ENCODE measurements at places on chromosomes 11 and 22.

GRCh38 chr11:66974724-66975404 lies at the start of gene C11orf86:
Gene C11orf86 (plus strand): TSS chr11:66975304. CDS start chr11:66975363, 59 bp downstream.
- no peak for DNase-seq

GRCh38 chr22:16967453-16968217 lies 40.4 kb downstream of the GAB4 start:
- no peak for DNase-seq

- peak; percentile 84 for DNase-seq
These were observed at the start of gene LDHA for GRCh38 chr11:18394275-18394927. Gene LDHA (plus strand): TSS chr11:18394563. CDS start chr11:18396843, 2,280 bp downstream.

GRCh38 chr11:127632976-127633680 lies 632.6 kb upstream of the KIRREL3 start:
- no peak for DNase-seq

GRCh38 chr11:19073454-19074415 lies 13.2 kb upstream of the MRGPRX2 start:
- no peak for DNase-seq

DNA sequence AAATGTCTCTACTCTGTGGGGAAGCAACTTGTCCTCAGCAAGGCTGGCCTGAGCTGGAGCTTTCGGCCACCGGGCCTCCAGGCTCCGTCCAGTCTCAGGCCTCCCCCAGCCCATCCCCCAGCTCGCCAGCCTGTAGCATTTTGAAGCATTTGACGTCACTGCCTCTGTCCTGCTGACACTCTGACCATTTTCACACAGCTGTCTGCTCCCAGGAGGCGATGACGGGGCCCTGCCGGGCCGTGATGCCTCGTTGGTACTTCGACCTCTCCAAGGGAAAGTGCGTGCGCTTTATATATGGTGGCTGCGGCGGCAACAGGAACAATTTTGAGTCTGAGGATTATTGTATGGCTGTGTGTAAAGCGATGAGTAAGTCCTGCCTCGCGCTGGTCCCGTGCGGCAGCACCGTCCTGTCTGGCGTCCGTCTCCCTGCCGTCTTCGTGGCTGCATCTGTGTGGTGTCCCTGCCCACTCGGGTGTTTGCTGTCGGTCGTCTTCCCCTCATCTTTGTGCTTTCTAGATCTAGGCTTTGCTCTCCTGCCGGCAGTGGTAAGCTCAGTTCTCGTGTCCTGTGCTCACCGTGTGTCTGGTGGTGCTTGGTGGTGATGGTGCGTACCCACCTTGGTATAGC lies 36.1 kb upstream of the ST14 start:
- no peak for DNase-seq

DNA sequence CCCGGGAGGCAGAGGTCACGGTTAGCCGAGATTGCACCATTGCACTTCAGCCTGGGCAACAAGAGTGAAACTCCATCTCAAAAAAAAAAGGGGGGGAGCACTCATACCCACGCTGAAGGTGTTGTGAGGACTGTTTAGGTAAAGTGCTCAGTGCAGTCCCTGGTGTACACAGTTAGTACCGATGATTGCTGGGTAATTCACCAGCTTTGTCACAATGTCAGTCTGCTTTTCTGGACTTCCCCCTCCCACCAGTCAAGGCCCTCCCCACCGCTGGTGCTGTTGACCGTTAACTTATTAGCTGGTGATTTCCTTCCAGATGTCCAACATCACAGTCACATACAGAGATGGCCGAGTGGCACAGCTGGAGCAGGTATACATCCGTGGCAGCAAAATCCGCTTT lies 11.9 kb downstream of the SNRPD3 start:
- no peak for DNase-seq

DNA sequence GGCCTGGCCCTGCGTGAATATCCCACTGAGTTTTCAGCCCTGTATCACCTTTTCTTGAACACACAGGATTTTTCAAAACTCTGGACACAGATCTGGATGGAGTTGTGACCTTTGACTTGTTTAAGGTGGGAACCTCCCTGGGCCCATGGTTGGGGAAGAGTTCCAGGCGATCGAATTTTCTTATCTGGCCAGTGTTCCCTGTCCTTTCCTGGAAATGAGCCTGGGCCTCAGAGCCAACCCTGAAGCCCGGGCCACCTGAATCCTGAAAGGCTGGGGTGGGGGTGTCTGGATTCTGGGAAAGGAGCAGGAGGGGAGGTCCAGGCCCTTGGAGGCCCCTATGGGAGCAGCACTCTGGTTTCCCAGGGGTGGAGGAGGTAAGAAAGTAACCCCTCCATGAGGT lies 29.0 kb downstream of the CAPN1 start:
- no peak for DNase-seq

DNA sequence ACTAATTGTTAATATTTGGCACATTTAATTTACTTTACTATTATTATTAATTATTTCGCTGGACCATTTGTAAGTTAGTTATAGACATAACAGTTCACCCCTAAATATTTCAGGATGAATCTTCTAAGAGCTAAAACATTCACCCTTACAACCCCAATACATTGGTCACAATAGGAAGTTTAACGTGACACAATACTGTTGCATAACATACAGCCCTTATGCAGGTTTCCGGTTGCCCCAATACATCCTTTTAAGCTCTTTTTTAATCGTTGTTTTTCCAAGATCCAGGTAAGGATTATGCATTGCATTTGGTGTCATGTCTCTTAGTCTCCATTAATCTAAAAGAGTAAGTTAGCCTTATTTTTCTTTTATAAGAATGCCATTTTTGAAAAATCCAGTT lies 71.2 kb downstream of the HSD17B12 start:
- no peak for DNase-seq

GRCh38 chr11:102225689-102226568 lies 91.4 kb upstream of the BIRC3 start:
- DNase-seq: no peak

DNA sequence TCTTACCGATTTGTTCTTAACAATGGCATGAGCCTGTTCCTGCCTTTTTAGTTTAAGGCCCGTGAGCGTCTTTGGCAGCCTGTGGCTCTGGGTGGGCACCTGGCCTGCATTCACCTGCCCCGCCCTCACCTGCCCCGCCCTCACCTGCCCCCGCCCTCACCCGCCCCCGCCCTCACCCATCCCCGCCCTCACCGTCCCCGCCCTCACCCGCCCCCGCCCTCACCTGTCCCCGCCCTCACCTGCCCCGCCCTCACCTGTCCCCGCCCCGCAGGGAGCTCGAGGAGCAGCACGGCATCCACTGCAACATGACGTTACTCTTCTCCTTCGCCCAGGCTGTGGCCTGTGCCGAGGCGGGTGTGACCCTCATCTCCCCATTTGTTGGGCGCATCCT lies 14.2 kb downstream of the GATD1 start:
- DNase-seq: no peak

GRCh38 chr11:12110714-12111548 lies 541 bp downstream of the MICAL2 start:
- DNase-seq: no peak

- DNase-seq: no peak
These were observed 1.1 kb downstream of the ATL3 start for GRCh38 chr11:63670096-63670432.

DNA sequence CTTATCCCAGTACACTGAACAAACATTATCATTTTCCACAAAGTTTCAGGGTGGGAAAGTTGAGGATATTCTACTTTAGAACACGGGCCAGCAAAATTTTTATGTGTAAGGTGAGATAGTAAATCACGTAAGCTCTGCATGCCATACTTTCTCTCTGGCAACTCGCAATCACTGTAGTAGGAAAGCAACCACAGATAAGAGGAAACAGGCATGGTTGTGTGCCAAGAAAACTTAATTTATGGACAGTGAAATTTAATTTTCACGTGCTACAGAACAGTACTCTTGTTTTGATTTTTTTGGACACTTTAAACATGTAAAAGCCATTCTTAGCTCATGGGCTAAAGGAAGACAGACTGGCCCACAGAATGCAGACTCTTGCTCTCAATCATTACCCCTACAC lies 82.5 kb downstream of the LARGE1 start:
- DNase-seq: no peak

- no peak for DNase-seq
These were observed 5.6 kb downstream of the SYTL2 start for GRCh38 chr11:85805387-85805786.

- DNase-seq: no peak
These were observed 310.8 kb upstream of the PITPNB start for GRCh38 chr22:28229566-28230485.

DNA sequence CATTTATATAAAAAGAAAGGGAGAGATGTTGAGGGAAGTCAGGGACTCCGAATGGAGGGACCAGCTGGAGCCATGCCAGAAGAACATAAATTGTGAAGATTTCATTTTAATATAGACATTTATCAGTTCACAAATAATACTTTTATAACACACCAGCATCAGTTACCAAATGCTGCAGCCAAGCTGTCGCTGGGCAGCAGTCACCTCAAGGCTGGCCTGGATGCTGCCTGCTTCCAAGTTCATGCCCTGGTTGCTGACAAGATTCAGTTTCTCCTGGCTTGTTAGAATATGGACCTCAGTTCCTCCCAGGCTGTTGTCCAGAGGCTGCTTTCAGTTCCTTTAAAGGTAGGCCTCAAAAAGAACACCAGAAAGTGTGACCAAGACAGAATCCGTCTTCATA lies 30.8 kb upstream of the ALDH3B2 start:
- DNase-seq: no peak

GRCh38 chr22:45553351-45554039 lies 50.8 kb downstream of the FBLN1 start:
- DNase-seq: peak; percentile 59

- DNase-seq: no peak
These were observed 41.6 kb upstream of the MPEG1 start for GRCh38 chr11:59254286-59254685.

DNA sequence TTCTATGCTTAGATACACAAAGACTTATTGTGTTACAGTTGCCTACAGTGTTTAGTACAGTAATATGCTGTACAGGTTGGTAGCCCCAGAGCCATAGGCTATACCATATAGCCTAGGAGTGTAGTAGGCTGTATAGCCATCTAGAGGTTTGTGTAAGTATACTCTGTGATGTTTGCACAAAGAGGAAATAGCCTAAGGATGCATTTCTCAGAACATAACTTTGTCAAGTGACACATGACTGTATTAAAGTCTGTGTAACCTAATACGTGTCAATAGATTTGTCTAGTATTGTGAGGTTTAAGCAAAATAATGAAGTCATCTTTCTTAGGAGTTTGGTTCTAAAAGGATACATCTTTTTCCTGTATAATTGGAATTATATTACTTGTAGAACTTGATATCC lies 5.5 kb downstream of the ZC3H12C start:
- no peak for DNase-seq

DNA sequence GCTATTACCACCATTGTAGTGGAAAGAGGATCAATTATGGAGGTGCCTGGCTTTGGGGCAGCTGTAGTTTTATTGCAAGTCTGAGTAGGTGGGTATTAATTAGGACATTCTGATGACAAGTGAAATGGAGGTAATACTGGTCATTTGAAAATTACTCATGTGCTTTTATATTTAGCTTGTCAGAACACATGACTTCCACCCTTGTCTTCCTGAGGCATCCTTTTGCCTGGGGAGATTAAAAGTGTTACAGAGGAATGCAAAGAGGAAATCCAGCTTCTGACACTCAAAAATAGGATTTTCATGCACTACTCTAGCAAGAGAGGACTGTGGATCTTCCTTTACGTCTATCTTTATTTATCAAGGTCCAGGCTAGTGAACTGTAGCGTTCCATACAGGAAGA lies 44.7 kb upstream of the CAPRIN1 start:
- no peak for DNase-seq

- DNase-seq: no peak
These were observed at the start of gene ADM2 for GRCh38 chr22:50481440-50482106. Gene ADM2 (plus strand): TSS chr22:50481543. CDS start chr22:50481848, 305 bp downstream.

- no peak for DNase-seq
These were observed 53.5 kb upstream of the EIF3M start for GRCh38 chr11:32529994-32530588.

DNA sequence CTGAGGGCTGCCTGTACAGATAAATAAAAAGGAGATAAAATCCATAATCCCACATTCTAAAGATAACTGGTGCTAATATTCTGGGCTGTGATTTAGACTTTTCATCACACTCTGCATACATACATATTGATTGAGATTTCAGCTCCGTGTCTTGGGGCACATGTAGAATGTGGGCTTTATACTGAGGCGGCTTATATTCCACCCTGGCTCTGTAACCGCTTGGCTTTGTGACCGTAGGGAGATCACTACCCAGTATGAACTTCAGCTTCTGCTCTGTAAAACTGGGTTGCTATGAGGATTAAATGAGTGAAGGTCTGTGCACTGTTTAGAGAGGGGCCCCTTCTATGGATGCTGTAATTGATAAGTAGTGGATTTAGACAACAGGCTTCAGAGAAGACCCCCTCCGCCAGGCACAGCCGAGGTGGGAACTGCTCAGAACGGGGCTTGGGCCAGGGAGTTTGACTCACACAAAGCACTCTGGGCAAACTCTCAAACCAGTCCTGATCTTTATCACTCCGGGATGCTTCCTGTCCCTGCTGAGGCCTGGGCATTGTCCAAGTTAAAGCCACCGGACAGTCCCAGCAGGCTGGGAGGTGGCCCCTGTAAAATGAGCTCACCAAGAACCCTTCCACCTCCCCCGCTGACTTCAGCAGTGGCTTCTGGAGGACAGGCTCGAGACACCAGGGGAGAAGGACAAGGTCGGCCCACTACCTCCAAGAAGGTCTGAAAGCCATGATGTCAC lies 17.2 kb downstream of the KIAA1671 start:
- no peak for DNase-seq

DNA sequence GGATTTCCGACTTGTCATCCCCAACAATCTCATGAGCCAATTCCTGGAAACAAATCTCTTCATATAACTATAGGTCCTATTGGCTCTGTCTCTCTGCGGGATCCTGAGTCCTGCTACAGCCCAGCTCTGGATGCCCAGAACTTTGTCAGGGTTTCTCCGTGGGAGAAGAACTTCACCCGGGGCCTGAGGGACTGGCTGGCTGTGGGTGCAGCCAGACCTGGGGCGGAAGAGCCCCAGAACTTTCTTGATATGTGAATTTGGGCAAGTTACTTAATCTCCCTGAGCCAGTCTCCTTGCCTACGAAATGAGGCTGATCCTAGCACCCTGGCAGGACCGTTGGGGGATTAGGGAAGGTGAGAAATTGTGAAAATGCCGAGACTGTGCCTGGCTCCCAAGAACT lies 6.6 kb upstream of the TRIM29 start:
- no peak for DNase-seq

GRCh38 chr11:92967178-92967577 lies 2.3 kb upstream of the MTNR1B start:
- no peak for DNase-seq

DNA sequence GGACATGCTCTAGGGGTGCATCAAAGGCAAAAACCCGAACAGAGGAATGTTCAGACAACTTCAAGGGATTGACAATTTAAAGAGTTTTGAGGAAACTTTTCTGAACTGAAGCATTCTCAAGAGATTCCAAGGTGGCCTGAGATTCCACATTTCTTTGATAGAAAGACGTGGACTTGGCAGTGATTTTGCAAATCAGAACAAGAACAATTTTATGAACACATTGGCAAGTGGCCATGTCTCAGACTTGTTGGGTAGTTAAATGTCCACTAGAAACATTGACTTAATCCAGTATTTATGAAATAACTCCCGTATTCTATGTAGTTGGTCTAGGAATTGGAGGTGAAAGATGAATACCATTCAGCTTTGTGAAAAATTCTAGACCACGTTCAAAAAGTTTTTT lies 13.8 kb downstream of the NCAM1 start:
- no peak for DNase-seq

Measured in urinary bladder (tissue), 4 donors.